ENCODE measurements at places on chromosomes 5 and 9.

GRCh38 chr5:219460-219863 is 1.3 kb downstream of the SDHA start:
- DNase-seq: no peak

DNA sequence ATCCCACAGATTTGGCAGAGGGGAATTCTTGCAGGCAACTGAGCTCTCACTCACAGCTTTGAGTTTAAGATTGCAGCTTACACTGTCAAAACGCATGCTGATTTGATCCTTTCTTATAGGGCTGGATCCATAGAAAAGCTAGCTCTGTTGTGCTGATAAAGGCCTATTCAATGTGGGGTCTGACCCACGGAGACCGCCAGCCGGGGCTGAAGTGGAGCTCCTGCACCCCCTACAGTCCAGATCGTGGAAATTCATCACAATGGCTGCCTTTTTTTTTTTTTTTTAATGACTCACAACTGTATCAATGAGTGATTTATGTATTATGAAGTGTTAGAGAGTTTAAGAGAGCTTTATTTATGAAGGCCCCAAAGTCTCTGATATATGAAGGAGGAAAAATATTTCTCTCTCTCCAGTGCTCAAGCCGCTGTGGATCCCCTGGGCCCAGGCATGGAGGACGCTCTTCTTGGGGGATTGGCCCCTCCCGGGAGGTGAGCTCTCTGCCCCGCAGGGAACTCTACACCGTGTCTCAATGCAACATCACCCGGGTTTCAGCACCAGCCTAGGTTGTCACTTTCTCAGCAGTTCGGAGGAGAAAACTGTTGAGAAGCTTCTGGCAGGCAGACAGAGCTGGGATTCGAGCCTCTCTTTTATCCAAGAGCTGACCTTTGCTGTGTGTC is 700.2 kb downstream of the IRX1 start:
- peak; percentile 33 for DNase-seq

- DNase-seq: no peak
These were observed 421.3 kb downstream of the TLE1 start for GRCh38 chr9:81268048-81268447.

- no peak for DNase-seq
These were observed 706.4 kb downstream of the SEMA5A start for GRCh38 chr5:8839361-8840055.

DNA sequence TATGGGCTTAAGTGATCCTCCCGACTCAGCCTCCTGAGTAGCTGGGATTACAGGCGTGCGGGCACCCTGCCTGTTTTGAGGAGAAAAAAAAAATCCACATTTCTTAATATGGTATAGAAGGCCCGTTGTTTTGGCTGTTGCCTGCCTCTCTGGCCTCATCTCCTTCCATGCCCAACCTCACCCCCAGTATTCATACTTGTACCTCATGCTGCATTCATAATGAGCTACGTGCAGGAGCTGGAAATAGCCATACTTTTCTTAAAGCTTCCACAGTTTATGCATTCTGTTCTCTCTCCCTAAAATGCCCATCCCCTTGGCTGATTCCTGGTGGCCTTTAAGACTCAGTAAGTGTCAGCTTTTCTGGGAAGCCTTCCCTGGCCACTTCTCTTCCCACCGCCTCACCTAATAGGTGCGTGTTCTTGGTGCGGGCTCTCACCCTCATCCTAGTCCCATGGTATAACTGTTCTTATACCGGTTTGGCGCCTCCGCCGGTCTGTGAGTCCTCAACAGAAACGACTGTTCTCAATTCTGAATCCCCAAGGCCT is 2.1 kb upstream of the TPM2 start:
- DNase-seq: no peak

GRCh38 chr9:89093201-89093975 is 85.2 kb downstream of the SHC3 start:
- no peak for DNase-seq

DNA sequence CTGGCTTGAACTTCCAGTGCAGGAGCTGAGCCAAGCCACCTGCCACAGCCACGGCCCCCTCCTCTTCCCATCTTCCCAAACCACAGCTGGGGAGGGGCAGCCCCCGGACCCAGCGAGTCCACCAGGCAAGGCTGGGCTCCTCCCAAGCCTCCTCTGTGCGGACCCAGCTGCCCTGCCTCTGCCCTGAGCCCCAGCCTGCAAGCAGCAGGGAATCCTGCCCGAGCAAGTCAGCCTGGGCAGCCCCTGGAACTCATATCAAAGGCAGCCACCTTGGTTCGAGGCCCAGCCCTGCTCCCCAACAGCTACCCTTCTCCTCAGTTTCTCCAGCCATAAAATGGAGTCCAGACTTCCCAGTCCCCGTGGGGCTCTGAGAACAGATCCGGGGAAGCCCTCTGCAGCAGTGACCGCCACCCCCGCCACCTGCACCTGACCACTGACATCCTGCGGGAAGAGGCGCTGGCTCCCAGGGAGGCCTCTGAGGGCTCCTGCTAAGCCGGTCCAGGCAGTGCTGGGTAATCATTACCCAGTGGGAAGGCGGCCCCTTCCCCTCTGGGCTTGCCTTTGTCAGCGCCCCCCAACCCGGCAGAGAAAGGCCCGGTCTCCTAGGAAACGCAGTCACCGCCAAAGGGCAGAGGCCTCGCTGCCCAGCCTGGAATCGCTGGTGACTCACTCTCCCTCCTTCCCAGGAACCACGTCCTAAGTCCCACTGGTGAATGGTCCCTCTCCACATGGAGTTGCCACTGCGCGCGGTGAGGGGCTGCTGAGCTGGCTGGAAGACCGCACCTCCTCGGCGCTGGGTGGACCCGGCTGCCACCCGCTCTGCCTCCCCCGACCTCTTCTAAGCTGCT is 1.5 kb downstream of the VAV2 start:
- DNase-seq: peak; percentile 61

Data from right lung (tissue), 10 donors.